ENCODE measurements at places on chromosomes 11 and 22. TPM values are rescaled to one million over a fixed set of nuclear protein-coding genes. Genes with fewer than 3 reads are reported as not detected.
A peak's percentile ranks its signal among the peaks of the same experiment; 100 is the strongest.

- DNase-seq, result no peak
Measured at GRCh38 chr22:50435291-50436014, 39.4 kb downstream of the SBF1 start.

ALDH3B2 gene
- total RNA-seq, result 4.8 TPM

DNA sequence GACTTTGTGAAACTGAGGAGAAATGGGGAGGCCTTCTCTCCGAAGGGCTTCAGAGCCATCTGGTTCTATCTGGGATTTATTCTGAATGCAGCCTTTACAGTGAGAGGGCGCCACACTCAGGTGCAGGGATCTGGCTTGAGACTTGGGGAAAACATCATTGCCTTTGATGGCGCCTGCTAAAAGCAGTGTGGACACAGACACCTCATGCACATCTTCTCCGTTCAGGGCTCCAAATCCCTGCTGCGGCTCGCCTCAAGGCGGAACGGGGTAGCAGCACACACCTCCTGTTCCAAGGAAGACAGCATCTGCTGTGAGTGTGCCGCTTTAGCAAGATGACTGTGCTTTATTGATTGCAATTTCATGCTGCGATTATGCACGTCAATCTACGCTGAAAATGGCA lies 37.1 kb upstream of the OLFML1 start:
- DNase-seq, result no peak

DNA sequence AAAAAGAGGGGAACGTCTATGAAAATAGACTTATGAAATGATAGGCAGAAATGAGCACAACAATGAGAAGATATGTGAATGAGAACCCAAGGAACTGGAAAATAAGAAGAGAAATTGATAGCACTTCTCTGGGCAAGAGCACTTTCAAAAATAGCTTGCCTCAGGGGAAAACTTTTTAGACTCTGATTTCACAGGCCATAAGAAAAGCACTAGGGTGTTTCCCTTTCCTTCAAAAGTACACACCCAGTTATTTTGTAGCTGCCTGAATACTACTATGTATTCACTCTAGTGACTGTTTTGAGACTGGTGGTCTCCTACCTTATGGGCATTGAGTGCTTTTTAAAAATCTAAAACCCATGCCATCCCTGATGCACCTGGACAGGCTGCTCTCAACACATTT lies 172.3 kb upstream of the SOX6 start:
- DNase-seq, result no peak

DNA sequence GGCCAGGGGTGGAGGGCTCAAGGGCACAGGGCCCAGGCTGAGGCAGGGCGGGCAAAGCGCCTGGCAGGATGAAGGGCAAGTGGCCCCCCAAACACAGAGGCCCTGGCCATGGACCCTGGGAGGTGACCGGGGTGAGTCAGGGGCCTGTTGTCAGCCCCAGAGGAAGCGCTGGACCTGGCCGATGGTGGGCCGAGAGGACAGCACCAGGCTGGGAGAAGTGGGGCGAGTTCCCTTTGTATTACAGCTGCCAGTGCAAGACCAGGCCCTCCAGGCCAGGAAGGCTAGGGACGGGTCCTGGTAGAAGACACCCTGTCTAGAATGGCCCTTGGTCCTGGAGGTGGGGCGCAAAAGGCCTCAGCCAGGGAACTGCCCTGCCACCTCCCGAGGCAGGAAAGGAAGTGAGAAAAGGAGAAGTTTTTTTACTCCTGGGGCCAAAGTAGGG lies 12.8 kb downstream of the CXCR5 start:
- no peak for DNase-seq

OMP gene
- total RNA-seq, result 1.4 TPM

GRCh38 chr11:35077709-35078469 lies 61.1 kb upstream of the CD44 start:
- peak; percentile 96 for DNase-seq

APOL5 gene
- total RNA-seq, result not detected

DNA sequence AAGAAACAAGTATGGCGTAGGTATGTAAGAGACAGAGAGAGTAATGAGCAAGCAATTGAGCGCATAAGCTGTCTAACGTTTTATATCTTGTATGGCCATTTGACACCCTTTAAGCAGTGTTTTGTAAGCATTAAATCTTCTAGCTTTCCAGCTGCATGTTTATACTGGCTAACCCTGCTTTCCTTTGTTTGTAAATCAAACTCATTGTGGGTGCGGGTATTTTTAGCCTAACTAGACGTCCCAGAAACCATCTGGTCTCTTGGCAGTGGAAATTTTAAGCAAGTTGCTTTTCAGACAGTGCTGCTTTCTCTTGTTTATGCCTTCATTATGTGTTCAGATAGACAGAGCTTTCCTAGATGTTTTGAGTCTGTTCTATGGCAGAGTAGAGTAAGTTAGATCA lies 73.5 kb downstream of the RNF169 start:
- no peak for DNase-seq

DNA sequence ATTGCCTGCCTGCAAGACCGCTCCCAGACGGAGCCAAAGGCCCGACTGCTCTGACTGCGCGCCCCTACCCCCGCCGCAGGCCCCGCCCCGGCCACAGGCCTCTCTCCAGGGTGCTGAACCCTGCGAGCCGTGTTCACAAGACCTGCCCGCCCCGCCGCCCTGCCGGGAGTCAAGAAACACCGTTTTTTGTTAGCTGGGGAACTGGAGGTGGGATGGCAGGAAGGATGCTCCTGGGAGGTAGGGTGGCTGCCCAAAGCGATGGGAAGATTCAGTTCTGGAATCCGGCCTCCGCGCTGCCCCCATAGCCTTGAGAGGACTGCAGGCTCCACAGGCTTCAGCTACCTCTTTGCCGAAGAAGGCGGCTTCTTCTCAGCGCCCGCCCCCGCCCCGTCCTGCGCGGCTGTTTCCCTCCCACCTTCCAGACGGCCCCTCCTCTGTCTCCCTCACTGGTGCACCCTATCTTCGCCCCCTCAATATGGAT lies 2.7 kb upstream of the PDE2A start:
- DNase-seq, result no peak

GRCh38 chr11:44825058-44825785 lies 98.5 kb downstream of the TSPAN18 start:
- no peak for DNase-seq

- DNase-seq, result no peak
Measured at GRCh38 chr11:2928605-2929530, at the start of gene PHLDA2. Gene PHLDA2 (minus strand): TSS chr11:2929420. CDS start chr11:2929364, 56 bp downstream.

GRCh38 chr11:101915791-101916291 lies 481 bp downstream of the ANGPTL5 start:
- DNase-seq, result no peak

DGCR6 gene
- 1.4 TPM for total RNA-seq

TMPRSS4 gene
- total RNA-seq, result 18.7 TPM

KLHDC7B gene
- total RNA-seq, result 0.72 TPM

DNA sequence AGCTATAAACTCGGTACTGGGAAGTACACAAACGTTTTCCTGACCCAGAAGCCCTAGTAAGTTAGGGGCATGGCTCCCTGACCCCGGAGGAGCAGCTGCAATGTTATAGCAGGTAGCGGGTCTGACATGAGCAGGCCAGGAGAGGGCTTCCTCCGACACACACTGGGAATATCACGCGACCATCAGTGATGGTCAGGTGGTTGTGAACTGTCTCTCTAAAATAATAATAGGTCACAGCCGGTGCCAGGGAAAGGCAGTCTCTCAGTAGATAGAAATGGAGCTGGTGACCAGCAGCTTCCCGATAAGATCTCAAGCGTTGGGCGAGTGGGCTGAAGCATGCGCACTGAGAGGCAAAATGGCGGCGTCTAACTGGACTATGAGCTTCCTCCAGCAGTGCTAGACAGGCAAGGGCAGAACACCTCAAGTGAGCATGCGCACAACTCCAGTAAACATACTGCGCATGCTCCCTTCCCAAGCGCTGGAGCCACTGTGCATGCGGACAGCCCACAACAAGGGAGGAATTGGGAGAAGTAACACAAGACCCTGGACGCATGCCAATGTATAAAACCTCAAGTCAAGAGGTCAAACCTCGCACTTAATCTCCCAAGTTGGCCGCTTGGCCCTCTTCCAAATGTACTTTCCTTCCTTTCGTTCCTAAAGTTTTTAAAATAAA lies 22.3 kb upstream of the TESMIN start:
- no peak for DNase-seq

GDPD4 gene
- total RNA-seq, result not detected

DNA sequence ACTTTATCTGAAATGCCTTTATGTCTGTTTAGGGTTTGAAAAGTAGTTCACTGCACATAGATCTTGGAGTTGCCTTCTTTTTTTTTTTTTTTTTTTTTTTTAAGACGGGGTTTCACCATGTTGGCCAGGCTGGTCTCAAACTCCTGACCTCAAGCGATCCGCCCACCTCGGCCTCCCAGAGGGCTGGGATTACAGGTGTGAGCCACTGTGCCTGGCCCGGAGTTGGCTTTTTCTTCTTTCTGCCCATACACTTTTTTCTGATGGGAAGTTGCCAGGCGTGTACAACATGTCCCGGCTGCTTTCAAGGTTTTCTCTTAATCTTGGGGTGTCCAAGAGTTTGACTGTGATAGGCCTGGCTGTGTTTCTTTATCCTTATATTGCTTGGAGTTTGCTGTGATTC lies 12.9 kb upstream of the GNB1L start:
- no peak for DNase-seq

- DNase-seq, result no peak
Measured at GRCh38 chr11:86861810-86862209, 61.5 kb downstream of the PRSS23 start.

EIF3F gene
- 195 TPM for total RNA-seq

RASL10A gene
- not detected for total RNA-seq

DNA sequence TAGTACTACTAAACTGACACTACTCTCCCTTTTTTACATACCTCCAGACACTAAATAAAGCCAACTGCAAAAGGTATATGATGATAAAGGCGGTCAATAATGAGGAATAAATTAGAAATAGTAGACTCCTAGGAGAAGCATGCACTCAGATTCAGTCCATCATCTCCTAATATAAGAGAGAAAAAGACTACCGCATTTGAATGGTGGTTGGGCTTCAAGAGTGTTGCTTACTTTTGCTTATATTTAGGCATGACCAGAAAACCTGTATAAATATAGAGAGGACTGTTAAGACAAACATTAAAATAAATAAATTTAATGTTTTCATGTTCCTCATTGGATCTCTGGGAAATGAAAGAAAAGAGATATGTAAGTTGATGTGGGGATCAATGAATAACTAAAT lies 1137.0 kb downstream of the FAM181B start:
- no peak for DNase-seq

TRIM29 gene
- total RNA-seq, result 208 TPM

GRCh38 chr11:68956142-68956541 lies 24.6 kb downstream of the MRGPRD start:
- no peak for DNase-seq

LRRC32 gene
- total RNA-seq, result 0.53 TPM

FAM227A gene
- 8.8 TPM for total RNA-seq

- DNase-seq, result no peak
Measured at GRCh38 chr11:114782650-114783310, 104.5 kb downstream of the NXPE2 start.

DNA sequence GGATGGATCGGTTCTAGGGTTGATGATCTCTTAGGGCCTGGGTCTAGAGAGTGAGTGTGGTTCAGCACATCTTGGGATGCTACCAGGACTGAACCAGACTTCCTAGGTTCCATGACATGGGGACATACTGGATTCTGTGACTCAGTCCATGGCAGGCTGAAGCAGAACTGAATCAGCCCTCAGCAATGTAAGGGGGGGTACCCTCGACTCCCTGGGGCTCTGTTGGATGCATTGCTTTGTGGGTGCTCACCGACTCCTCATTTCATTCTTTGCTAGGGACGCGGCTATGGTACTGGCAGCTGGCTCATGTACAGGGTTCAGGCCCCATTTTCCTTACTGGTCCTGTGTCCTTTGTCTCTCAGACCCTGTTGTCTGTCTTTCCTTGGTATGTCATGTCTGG lies 733 bp upstream of the GRAMD1B start:
- no peak for DNase-seq

DNA sequence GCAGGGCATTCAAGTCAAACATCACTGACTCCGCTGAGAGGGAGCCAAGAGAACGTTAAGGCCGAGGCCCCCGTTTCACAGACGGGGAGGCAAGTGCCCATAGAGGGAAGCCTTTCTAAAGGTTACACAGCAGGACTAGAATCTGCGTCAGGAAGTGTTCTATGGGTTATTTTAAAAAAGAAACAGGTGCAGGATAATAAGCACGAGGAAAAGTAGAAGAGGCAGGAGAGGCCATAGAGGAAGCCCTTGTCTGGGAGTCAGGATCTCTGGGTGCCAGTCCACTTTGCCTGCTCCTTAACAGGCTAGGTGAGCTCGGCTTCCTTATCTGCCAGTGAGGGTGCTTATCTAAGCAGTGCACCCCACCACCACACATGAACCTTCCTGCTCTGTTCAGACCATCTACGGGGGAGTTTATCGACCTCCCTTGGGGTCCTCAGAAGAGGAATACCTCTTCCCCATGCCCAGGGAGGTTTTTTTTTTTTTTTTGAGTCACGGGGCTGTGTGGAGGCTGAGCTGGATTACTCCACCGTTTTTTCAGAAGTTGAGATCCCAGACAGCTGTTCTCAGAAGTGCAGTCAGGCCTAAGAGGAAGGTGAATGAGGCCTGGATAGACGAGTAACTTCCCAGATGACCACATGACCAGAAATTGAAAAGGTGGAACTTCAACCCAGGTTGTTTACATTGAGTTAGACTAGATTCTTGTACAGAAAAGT lies 1.2 kb upstream of the FCHSD2 start:
- no peak for DNase-seq

- DNase-seq, result no peak
Measured at GRCh38 chr11:80327956-80328614, 887.3 kb upstream of the TENM4 start.

DNA sequence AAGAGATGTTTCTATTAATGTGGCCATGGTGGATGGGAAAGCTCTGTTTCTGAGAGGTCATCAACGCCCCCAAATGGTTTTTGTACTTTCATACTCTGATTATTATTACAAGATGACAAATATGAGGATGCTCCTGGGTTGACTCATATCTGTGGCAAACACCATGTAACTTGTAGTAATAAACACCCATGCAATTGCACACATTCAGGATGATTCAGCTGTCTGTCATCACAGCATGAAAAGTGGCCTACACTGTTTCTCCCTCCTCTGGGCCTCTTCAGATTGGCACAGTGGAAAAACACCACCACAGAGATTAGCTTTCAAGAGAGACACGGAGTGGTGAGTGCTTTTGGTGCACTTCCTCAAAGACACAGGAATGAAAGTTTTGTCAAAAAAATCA lies 85.4 kb downstream of the MTNR1B start:
- DNase-seq, result peak; percentile 92

ADAMTS8 gene
- total RNA-seq, result not detected

DNA sequence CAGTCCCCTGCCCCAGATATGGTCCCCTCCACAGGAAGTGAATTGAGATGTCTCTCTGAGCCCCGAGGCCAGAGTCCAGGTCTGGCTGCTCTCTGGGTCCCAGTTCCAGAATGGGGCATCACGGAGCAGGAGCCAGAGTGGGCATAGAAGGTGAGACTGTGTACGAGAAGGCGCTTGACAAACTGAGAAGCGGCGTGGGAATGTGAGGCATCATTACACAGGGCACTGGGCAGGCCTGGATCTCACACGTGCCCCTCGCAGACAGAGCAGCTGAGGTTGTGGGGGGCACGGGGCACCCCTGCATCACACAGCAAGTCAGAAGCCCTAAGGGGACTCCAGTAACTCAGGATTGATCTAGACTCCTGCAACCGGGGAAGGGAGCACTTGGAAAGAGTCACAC lies 9.2 kb downstream of the STARD10 start:
- DNase-seq, result no peak

FREY1 gene
- 4.2 TPM for total RNA-seq
